Endothelial cell of umbilical vein (primary cell): ENCODE measurements at places on chromosomes 1 and 21. TPM values are rescaled to one million over a fixed set of nuclear protein-coding genes. Genes with fewer than 3 reads are reported as not detected.

DNA sequence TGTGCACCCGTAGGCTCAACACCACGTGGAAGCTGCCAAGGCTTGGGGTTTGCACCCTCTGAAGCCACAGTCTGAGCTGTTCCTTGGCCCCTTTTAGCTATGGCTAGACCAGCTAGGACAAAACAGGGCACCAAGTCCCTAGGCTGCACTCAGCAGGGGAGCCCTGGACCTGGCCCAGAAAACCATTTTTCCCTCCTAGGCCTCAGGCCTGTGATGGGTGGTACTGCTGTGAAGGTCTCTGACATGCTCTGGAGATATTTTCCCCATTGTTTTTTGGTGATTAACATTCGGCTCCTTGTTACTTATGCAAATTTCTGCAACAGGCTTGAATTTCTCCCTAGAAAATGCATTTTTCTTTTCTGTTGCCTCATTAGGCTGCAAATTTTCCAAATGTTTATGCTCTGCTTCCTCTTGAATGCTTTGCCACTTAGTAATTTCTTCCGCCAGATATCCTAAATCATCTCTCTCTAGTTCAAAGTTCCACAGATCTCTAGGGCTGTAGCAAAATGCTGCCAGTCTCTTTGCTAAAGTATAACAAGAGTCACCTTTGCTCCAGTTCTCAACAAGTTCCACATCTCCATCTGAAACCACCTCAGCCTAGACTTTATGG, 69.0 kb upstream of the KRTAP19-8 start:
- no peak for DNase-seq

DNA sequence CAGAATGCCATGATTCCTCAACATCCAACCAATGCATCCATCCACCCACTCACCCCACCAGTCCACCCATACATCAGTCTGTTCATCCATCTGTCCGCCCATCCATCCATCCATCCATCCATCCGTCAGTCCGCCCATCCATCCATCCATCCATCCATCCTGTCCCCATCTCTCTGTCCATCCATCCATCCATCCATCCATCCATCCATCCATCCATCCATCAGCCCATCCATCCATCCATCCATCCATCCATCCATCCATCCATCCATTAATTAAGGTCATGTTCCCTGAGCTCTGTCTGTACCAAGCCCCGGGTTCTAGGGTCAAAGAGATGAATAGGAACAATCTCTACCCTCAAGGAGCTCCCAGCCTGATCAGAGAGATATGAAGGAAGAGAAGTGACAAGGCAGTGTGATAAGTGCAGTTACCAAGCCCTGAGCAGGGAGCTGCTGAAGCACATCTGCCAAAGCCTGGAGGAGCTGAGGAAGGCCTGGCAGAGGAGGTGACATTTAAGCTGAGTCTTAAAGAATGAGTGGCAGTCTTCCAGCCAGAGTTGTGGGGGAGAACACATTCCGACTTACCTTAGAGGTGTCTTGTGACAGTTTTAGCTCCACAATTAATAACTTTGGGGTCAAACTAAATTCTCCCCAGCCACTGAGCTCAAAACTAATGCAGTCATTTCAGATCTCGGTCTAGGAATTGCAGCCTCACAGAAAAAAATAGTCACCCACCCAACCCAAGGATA, 47.9 kb downstream of the GRIK3 start:
- no peak for DNase-seq

GRCh38 chr1:231315887-231316286, 21.8 kb downstream of the EXOC8 start:
- peak; percentile 59 for DNase-seq

GRCh38 chr1:181013144-181013543, 9.5 kb downstream of the STX6 start:
- no peak for DNase-seq

- DNase-seq: no peak
Observed at GRCh38 chr1:32626176-32626575, 24.2 kb downstream of the ZBTB8OS start.

DNA sequence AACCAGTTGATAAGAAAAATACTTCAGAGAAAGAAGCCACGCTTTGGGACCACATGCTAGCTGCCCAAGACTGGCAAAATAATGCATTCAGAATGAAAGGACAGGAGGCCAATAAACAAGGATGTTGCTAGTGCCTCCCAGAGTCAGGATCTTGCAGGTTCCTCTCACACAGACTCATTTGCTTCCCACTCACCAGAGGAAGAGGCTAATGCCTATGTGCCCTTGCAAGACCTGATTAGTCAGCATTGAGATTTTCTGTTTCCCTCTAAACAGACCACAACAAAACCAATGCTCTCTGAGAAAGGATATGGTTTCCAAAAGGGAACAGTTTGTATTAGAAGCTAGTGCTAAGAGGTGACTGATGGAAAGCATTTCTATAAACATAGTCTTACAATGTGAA, 85.7 kb downstream of the NRDC start:
- DNase-seq: peak; percentile 24

GRCh38 chr1:44616991-44617702, 57.1 kb downstream of the TMEM53 start:
- DNase-seq: no peak

DNA sequence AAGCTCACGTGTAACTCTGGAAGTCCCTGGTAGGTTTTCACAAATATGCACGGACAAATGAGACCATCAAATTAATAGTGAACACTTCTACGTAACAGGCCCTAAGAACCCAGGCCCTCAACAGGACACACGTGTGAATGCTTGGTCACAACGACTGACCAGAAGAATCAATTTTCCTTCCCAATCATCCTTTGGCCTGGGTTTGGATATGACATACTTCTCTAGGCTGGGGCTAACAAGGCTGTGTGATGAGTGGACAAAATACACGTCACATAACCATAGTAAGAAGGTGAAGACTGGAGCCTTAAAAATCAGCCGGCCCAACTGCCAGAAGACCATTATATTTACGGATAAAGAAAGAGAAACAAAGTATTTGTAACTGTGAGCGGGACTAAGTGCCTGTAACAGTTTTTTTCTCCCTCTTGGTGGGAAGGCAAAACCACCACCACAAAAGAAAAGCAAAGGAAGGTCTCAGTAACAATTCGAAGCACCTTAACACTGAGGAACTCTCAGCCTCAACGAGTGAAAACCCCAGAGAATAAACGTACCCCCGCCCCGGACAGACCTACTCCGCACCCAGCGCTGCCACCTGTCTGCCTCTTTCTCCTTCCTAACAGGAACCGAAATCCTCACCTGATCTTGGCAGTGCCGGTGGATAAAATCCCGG, 450 bp downstream of the SDE2 start:
- peak; percentile 49 for DNase-seq

DNA sequence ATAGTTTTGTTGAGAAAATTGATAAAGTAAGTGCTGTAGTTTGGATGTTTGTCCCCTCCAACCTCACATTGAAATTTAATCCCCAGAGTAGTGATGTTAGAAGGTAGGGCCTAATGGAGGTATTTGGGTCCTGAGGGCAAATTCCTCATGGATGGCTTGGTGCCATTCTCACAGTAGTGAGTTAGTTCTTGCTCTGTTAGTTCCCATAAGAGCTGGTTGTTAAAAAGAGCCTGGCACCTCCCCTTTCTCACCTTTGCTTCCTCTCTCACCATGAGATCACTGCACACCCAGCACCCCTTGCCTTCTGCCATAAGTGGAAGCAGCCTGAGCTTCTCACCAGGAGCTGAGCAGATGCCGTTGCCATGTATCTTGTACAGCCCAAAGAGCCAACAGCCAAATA, 354.8 kb upstream of the NFIA start:
- no peak for DNase-seq

DNA sequence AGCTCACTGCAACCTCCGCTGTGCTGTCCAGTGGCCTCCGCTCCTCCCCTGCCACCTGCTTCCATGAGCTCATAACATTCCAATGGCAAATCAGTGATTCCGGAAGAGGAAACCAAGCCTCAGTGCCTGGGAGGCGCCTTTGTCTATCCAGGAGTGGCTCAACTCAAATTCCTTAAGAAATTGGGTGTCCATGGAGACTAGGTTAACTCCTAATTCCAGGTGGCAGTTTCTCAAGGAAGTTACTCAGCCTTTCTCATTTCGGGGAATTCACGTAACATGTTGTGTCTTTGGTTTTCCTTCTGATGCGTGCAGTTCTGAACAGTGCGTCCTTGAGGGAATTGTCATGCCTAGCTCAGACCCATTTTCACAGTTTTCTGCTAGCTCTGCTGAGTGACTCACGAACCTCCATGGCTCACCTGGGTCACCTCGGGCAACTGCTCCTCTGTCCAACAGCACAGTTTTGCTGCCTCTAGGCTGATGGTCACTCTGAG, 89.9 kb upstream of the DSCAM start:
- DNase-seq: no peak

DNA sequence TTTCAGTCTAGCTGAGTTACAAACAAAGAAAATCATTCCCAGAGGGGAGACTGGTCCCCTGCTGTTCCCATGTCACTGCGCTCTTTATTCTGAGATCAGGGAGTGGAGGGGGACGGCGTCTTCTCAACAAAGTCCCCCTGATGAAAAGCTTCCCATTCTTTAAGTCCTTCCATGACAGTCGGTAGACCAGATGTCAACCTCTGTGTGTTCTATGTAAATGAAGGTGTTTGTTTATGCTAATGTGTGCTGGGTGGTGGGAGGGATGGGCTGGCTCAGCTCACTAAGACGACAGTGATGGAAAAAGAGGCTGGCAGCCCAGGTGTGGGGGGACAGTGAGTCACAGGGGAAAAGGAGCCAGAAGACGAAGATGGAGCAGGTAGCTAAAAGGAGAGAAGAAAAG, 148.2 kb upstream of the KLHDC7A start:
- no peak for DNase-seq

GRCh38 chr1:214581785-214582184, 21.2 kb upstream of the CENPF start:
- DNase-seq: peak; percentile 68

GRCh38 chr1:172824209-172824608, 165.3 kb downstream of the FASLG start:
- DNase-seq: no peak

- no peak for DNase-seq
Observed at GRCh38 chr21:32716486-32716885, 11.3 kb downstream of the SYNJ1 start.

GRCh38 chr1:147812799-147813198, 52.4 kb upstream of the GJA5 start:
- no peak for DNase-seq

DNA sequence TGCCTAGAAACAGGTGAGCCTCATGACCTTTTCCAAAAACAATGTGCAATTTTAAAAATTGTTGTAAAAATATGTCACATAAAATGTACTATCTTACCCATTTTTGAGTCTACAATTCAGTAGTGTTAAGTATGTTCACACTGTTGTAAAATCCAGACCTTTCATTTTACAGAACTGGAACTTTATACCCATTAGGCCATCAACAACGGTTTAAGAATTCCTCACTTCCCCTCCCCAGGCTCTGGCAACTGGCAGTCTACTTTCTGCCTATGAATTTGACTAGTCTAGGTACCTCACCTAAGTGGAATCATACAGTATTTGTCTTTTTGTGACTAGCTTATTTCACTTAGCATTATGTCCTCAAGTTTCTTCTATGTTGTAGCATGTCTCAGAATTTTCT, 8.6 kb downstream of the CTSE start:
- DNase-seq: no peak

GRCh38 chr1:223678841-223679240, 13.3 kb upstream of the CAPN8 start:
- DNase-seq: no peak

DNA sequence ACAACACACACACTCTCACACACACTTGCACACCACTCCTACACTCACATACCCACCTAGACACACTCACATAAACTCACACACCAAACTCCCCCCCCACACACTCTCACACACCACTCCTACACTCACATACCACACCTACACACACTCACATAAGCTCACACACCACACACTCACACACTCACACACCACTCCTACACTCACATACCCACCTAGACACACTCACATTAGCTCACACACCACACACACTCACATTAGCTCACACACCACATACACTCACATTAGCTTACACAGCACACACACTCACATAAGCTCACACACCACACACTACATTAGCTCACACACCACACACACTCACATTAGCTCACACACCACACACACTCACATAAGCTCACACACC, 33.1 kb downstream of the OPTC start:
- no peak for DNase-seq

- peak; percentile 65 for DNase-seq
Observed at GRCh38 chr1:78052685-78053405, 7.1 kb downstream of the GIPC2 start.

DNA sequence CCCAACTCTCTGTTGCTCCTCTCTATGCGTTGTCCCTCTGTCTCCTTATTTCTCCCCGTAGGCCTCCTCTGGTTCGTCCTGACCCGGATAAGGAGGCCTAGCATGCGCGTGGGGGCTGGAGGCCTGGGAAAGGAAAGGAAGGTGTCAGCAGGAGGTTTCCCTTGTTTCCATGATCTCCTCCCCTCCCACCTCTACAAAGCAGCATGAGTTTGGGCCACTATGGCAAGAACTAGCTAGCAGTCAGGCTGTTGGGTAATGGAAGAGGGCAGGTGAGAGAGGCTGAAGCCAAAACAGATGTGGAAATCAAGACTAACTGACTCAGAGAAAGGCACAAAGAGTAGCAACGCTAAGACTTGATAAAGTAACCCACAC, 687 bp upstream of the SEMA6C start:
- peak; percentile 58 for DNase-seq

GRCh38 chr1:41341772-41342562, 19.3 kb upstream of the FOXO6 start:
- DNase-seq: peak; percentile 77

DNA sequence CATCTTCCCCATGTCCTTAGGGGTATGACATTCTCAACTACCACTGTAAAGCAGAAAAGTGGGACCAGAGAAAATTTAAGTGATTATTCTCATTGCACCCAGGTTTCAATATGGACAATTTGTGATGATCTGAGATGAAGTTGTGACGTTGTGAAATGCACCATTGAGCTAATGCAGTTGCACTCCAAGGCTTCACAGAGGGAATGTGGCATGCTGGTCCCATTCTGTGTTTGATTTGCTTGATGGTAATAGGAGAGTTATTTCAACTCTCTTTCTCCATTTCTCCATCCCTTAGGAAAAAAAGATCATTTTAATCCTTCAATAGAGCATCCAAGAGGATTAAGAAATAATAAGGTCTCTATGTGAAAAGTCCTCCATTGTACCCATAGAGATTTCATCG, 136.6 kb downstream of the SLC30A10 start:
- DNase-seq: no peak

DNA sequence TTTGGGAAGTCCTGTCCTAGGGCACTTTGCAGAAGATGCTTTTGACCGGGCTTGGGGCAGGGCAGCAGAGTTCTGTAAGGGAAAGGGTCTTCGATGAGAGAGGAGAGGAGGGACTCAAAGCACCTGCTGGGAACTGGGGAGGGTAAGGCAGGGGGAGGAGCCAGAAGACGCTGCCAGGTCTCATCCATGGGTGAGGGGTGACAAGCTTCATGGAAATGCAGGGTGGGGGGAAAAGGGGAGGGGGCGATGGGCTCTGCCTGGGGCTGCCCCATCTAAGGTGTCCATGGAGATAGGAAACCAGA, 20.9 kb upstream of the C2CD2 start:
- no peak for DNase-seq

Gene MROH9
- not detected in 2 replicates for total RNA-seq

Gene KLHDC9
- total RNA-seq: 1.1 and 1.4 TPM in 2 replicates

Gene SPTA1
- total RNA-seq: 0.48 and 0.84 TPM in 2 replicates

Gene PRELP
- not detected in 2 replicates for total RNA-seq

Gene PRAMEF9
- not detected in 2 replicates for total RNA-seq

Gene S100A14
- total RNA-seq: 0.35 TPM in 1 of 2 replicates, not detected in the other

Gene CENPF
- total RNA-seq: 66.2 and 72.9 TPM in 2 replicates

Gene UBE2U
- not detected in 2 replicates for total RNA-seq

Gene DNM3
- total RNA-seq: 2.5 and 3.6 TPM in 2 replicates
